ENCODE measurements at places on chromosomes 5 and 9.
A peak's percentile ranks its signal among the peaks of the same experiment; 100 is the strongest.

GRCh38 chr9:92327283-92327850 lies 1.6 kb downstream of the CENPP start:
- no peak for DNase-seq

GRCh38 chr5:567664-568060 lies 43.4 kb upstream of the SLC9A3 start:
- DNase-seq, result no peak

GRCh38 chr9:14768405-14769229 lies 46.1 kb upstream of the CER1 start:
- DNase-seq, result peak; percentile 51

DNA sequence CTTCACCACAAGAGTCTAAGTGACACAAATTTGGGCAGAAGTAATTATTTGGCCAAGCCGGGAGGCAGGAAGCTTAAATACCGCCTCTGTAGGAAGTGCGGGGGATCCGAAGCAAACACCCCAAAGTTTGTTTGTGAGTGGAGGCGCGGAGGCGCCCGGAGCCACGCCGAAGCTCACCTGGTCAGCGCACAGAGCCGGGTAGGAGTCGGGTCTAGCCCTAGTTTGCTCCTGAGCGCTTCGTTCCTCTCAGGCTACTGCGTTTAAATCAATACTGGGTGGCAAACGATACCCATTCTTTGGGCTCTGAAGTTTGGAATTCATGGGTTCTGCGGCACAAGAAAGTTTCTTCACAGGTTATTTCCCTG lies 855 bp downstream of the MCC start:
- DNase-seq, result no peak

GRCh38 chr5:19880859-19881436 lies 107.1 kb downstream of the CDH18 start:
- no peak for DNase-seq

DNA sequence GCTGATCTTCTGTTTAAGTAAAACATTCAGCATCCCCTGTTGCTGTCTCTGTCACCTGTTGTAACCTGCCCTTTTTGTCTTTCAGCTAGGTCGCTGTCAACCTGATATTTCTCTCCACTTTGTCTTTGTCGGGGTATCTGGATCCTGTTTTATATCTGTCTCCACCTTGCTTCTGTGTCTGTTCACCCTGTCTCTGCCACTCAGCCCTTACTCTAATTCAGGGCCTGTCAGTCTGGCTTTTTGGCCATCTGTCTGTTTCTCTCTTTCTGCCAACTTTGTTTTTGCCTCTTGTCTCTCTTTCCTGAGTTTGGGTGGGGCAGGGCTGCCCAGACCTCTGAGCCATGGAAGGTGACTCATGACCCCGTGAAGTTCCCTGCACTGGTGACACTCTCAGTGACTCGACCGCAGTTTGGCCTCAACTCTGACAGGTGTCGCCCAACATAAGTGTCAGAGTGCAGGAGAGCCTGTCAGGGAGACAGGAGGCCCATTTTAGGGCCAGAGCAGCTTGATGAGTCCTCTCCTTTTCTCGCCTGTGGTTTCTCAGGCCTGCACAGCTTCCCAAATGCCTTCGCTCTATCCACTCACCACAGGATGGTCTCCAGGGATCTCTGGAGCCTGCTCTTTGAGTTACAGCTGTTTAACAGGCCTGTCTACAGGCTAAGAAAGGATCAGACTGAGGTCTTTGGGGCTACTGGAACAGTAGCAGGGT lies 868 bp downstream of the ZBTB43 start:
- peak; percentile 91 for DNase-seq

GRCh38 chr9:86525182-86525581 lies 171.0 kb upstream of the TUT7 start:
- no peak for DNase-seq
